ENCODE measurements at places on chromosomes 1 and 21. TPM values are rescaled to one million over a fixed set of nuclear protein-coding genes. Genes with fewer than 3 reads are reported as not detected.

The TMEM240 gene
- total RNA-seq, result 12.9 TPM

The LCE5A gene
- not detected for total RNA-seq

DNA sequence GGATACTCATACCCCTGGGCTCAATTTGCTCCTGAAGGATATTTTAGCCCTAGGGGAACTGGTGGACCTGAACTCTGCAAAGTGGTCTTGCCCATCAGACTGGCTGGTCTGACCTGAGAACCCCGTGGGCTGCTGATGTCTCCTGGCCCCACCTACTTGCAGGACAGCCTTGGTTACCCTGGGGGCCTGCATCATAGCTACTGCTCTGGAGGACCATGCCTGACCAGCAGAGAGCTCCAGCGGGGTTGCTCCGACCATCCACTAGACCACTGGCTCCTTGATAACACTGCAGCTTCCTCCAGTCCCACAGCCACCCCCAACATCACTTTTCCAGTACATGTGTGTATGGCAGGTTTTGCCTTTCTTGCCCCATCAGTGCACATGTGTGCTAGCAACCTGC lies 331.6 kb upstream of the BRINP3 start:
- no peaks in the 10 kb centered on the region for H3K27me3 ChIP-seq
- no peaks in the 10 kb centered on the region for H3K4me1 ChIP-seq
- no peak overlapping the region for H3K27ac ChIP-seq
- DNase-seq, result no peak

DNA sequence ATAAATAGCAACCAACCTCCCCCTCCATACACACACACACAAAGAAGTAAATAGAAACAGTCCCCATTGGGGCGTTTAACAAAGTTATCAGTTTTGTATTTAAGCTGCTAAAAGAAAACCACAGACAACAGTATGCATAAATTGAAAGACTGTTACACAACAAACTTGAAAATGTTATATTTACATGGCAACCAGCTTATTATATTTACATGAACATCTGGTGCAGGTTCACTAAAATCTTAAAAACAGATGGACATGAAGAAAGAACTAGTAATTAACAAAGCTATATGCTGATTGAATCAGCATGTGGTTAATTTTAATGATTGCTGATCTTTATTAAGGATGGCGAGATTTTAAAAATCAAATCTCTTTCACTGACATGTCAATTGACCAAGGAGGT lies 384.7 kb downstream of the LRRIQ3 start:
- H3K4me3 ChIP-seq, result no peak overlapping the region
- H3K27me3 ChIP-seq, result no peaks in the 10 kb centered on the region
- H3K4me1 ChIP-seq, result no peaks in the 10 kb centered on the region

- H3K4me1 ChIP-seq, result no peaks in the 10 kb centered on the region
- H3K36me3 ChIP-seq, result no peaks in the 10 kb centered on the region
- H3K27me3 ChIP-seq, result no peaks in the 10 kb centered on the region
- H3K4me3 ChIP-seq, result no peak overlapping the region
- no peak for DNase-seq
Observed at GRCh38 chr1:117466761-117467160, 99.5 kb downstream of the MAN1A2 start.
